ENCODE measurements at places on chromosomes 5 and 9.

DNA sequence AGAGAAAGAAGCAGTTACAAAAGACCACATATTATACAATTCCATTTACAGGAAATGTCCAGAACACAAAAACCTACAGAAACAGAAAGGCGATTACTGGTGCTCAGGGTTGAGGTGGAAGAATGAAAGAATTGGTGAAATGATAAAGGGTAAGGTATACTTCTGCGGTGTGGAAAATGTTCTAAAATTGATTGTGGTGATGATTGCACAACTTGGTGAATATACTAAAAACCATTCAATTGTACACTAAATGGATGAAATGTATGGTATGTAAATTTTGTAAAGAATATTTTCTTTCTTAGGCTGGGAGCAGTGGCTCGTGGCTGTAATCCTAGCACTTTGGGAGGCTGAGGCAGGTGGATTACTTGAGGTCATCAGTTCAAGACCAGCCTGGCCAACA lies 72.3 kb downstream of the UBAP2 start:
- DNase-seq = no peak

- no peak for DNase-seq
Observed at GRCh38 chr9:93112116-93112863, 16.3 kb downstream of the CARD19 start.

GRCh38 chr5:132819468-132819867 lies 6.4 kb downstream of the SOWAHA start:
- DNase-seq = no peak

GRCh38 chr5:108249785-108250426 lies 132.0 kb downstream of the FBXL17 start:
- no peak for DNase-seq

DNA sequence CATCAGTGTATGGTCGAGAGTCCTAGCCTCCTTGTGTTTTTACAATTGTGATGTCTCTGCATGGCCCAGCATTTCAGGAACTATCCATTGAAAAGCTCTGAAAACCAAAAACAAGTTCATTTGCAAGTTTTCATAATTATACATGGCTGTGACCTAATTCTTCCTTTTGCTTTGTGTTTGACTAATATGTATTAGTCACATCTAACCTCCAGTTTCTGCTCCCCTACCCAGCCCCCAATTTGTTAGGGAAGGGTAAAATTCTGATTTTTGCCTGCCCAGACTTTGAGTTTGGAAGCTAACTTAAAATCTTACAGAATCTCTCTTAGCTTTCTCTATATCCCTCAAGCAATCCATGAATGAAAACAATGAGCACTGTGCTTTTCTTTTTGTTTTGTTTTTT lies 128.2 kb upstream of the SEMA6A start:
- no peak for DNase-seq

- DNase-seq = no peak
Observed at GRCh38 chr9:4020038-4020754, 279.7 kb downstream of the GLIS3 start.

DNA sequence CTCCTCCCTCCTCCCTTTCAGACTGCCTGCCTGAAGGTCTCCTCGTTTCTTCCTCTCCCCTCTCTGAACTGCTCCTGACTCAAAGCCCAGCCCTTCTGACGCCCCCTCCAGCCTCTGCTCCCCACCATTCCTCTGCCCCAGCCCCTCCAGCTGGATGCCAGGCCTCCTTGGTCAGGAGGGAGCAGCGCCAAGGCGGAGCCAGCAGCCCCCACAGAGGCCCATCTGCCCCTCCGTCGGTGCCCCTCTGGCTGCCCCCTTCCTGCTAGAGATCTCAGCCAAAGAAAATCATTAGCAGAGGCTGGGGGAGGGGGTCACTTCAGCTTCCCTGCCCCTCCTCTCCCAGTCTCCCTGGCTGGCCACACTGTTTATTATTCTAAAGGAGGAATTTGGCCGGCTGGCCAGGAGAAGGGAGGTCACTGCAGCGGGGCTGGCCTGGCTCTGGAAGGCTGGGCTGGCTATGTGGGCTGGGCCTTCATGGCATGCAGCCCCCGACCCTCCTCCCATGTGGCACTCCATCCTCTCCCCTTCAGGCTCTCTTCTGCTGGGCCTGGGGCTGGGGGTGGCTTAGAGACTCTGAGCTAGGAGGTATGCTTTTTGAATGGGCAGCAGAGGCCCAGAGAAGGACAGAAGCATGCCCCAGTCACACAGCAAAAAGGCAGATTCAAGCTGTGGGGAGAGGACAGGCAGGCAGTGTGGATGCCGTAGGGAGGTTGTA lies 16.9 kb downstream of the PDGFRB start:
- no peak for DNase-seq

DNA sequence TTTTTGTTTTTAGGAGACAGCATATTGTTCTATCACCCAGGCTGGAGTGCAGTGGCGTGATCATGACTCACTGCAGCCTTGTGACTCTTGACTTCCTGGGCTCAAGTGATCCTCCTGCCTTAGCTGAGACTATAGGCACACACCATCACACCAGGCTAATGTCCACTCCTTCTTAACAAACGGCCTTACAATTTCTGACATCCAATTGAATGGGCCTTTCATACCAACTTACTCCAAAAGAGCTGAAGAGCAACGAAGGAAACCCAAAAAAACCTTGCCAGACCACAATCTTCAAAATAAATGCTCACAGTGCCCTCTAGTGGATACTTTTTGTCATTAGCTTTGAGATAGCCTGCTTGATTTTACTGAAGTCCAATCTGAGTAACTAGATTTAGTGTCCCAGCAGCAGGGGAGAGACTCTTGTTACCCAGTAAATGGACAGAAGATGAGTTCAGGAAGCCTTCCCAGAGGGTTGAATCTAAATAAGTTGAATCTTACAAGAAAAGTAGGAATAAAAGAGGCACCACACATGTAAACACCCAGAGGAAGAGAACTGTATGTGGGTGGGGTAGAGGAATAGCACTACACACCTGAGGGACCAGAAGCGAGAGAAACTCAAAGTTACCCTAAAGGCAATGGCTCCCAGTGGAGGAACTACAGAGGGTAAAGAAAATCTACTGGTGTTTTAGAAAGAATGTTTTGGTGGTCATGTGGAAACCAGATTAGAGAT lies 9.3 kb downstream of the ZNF622 start:
- DNase-seq = no peak

GRCh38 chr9:14741369-14741768 lies 18.8 kb upstream of the CER1 start:
- no peak for DNase-seq

GRCh38 chr5:172544371-172545095 lies 90.2 kb upstream of the SH3PXD2B start:
- no peak for DNase-seq

GRCh38 chr5:73947906-73948640 lies 322.1 kb downstream of the ARHGEF28 start:
- DNase-seq = no peak

- DNase-seq = peak; percentile 0
Observed at GRCh38 chr5:39461007-39461682, 36.4 kb upstream of the DAB2 start.

DNA sequence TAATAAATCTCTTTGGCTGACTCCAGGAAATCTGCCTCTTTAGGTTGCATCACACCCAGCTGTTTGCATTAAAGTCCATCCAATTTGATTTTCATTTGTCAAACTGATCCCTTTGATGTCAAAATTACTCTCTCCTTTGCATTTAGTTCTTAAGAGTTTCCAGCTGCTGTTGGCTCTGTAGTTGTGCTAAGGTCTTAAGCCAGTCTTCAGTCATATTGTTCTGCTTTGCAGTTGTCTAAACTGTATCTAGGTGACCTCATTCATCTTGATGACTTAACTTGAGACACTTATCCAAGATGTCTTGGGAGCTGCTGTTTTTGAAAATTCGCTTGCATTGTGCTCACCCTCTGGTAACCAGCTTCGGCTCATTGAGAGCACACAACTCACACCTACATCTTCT lies 386.9 kb upstream of the TLE4 start:
- no peak for DNase-seq

DNA sequence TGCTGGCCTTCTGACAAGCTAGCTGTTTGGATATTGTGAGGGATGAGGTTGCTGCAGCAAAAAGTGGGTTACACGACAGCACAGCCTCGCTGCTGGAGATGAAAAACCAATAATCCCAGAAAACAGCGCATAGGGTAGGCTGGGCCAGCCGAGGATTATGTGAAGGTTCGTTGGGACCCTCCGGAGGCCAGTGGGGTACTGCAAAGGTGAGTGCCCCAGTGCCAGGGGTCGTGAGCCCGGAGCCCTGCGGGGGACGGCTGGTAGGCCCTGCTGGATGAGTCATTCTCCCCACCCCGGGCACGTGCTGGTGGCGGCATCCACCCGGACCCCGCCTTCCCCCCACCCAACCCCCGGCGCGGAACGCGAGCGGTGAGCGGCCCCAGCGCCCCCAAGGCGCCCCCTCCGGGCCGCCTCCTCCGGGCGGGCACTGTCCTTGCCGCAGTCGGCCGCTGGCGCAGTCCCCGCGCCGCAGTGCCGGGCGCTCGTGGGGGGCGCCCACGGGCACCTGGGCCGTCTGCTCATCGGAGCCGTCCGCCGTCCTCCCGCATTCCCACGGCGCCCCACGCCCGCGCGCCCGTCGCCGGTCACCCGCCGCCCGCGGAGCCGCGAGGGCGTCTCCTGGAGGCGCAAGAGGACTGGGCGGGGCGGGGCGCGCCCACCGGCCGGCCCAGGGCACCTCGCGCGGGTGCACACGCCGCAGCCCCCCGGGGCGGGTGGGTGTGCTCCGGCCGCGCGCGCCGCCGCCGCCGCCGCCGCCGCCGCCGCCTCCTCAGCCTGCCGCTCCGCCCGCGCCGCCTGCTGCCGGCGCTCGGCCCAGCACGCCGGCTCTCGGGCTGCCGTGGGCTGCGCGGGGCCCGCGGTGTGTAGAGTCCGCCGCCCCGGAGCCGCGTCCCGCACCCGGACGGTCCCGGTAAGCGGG lies at the start of gene PHF24:
TSS of gene PHF24 (plus strand) at position 794 of the 919 bp plus-strand sequence. CDS start 13,014 bp downstream, outside the sequence.
- DNase-seq = no peak

GRCh38 chr5:74326571-74327338 lies 313.8 kb downstream of the ENC1 start:
- DNase-seq = peak; percentile 47

GRCh38 chr5:56467176-56467717 lies 234.1 kb upstream of the ANKRD55 start:
- DNase-seq = no peak

- no peak for DNase-seq
Observed at GRCh38 chr9:114451707-114452031, 53.6 kb downstream of the WHRN start.
